CD4-positive, alpha-beta T cell treated with Interleukin-6 at 100 ng/mL for 8 hours (primary cell): ENCODE measurements at places on chromosomes 11 and 22.

- DNase-seq, result no peak
Observed at GRCh38 chr11:23856654-23857053, 640.2 kb upstream of the LUZP2 start.

GRCh38 chr11:31969359-31969702 lies 121.5 kb upstream of the RCN1 start:
- DNase-seq, result no peak

GRCh38 chr11:79237703-79238102 lies 203.1 kb downstream of the TENM4 start:
- no peak for DNase-seq

DNA sequence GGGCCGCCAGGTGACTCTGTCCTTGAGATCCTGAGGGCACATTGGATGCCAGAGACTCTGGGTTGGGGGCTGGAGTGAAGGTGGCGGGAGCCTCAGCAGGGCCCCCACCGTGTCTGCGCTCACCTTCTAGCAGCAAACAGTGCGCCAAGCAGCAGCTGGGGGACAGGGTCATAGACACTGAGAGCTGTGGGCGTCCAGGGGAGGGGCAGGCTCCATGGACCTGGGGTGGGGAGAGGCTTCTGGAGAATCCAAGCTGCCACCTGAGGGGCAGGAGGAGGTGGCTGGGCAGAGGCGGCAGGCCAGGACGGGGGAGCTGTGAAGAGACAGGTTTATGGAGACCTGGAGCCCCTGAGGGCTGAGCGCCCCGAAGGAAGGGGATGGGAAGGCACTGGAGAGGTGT lies 8.0 kb downstream of the PHRF1 start:
- DNase-seq, result no peak

- DNase-seq, result no peak
Observed at GRCh38 chr11:3359092-3359824, 19.7 kb downstream of the ZNF195 start.

- no peak for DNase-seq
Observed at GRCh38 chr11:134393638-134394037, 18.4 kb downstream of the B3GAT1 start.

- no peak for DNase-seq
Observed at GRCh38 chr11:11312738-11313137, 40.3 kb downstream of the CSNK2A3 start.

DNA sequence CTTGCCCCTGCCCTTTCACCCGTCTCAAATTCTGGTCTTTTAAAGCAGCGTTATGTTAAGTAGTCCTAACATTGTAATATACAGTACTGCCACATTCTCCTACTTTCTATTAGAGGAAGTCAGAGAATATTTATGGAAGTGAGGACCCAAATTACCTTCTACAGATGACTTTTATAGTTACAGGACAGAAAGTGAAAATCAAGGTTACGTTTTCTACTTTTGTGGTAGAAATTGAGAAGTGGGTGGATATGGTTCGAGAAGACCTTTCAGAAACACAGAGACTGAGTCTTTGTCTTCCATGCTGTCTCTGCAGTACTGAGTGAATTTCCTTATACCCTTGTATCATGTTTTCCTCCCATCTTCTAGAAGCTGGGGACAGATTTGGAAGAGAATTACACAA lies 17.1 kb downstream of the SC5D start:
- DNase-seq, result no peak

GRCh38 chr11:19711911-19712280 lies 741 bp upstream of the NAV2 start:
- no peak for DNase-seq

DNA sequence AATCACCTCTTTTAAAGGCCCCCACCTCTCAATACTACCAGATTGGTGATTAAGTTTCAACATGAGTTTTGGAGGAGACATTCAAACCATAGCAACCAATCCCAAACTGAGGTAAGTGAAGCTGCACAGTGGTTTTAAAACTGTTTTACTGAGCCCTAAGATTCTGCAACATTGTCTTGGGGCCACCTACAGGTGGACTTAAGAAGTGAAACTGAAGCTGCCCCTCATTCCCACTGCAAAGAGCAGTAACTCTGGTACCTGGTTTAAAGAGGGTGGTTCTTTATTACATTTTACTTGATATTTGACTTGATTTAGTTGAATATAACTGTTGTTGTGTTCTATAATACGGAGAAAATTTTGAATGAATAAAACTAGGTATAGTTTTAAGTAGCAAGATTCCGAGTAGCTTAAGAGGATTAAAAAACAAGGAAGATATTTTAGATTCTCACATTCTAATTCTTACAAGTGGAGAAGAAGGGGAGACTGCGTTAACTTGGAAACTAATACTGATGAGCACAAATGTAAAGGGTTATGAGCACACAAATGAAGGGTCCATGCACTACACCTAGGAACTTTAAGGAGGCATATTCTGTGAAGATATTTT lies 26.7 kb downstream of the SYT9 start:
- DNase-seq, result no peak

- DNase-seq, result peak; percentile 39
Observed at GRCh38 chr22:29625090-29625825, 21.8 kb downstream of the NF2 start.

GRCh38 chr22:46460857-46461256 lies 76.6 kb downstream of the CELSR1 start:
- no peak for DNase-seq

DNA sequence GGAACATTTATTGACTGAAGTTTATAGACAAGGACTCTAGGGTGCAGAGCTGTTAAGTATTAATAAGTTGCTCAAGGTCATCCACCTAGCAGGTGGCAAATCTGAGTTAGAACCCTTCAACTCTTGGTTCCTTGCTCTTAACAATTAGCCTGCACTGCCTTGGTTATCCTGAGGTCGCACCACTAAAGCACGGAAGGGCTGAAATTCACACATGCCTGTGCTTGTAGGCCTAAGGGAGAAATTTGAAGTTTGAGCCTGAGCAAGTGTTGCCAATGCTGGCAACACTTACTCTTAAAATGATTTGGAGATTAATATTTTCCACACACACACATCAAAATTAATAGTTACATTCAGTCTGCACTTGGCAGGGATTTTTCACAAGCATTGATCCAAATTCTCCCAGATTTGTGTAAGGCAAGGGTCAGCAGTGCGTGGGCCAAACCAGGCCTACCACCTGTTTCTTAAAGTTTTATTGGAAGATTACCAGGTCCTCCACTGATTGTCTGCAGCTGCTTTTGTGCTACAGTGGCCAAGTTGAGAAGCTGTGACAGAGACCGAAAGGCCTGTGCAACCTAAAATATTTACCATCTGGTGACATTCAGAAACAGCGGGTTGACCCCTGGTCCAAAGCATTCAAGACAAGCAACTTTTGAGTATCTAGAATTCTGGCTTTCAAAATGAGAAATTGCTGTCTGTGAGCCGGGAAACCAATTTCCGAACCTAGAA lies 16.3 kb downstream of the APOL5 start:
- no peak for DNase-seq

DNA sequence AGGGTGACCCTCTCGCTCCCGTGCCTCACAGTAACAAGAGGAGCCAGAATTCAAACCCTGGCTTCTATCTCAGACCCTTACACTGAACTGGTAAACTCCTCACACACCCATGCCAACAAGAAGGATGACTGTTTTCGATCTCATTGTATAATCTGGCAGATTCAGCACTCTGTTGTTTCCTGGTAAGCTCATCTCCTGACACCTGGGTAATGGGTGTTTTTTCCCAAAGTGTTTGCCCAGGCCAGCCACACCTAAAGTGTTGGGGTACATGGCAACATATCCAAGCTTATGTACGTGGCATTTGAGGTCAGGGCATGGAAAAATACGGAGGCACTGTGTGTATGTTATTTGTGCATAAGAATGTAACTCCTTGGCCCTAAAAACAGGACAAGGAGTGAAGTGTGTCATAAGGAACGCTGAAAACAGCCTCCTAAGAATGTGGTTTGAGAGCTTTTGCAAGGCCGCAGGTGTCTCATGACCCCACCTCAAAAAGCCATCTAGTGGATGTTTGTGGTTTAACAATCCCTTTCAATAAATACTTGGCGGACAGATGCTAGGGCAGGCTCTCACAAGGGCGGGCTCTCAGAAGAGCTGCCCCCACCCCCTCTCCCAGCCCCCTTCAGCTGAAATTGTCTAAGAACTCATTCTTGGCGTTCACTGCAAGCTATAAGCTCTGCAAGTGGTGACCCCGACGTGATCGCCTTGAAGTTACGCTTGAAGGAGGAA lies at the start of gene MS4A15:
MS4A15 (plus strand) TSS at position 561 of the 726 bp plus-strand sequence. CDS start 6,867 bp downstream, outside the sequence.
- no peak for DNase-seq

DNA sequence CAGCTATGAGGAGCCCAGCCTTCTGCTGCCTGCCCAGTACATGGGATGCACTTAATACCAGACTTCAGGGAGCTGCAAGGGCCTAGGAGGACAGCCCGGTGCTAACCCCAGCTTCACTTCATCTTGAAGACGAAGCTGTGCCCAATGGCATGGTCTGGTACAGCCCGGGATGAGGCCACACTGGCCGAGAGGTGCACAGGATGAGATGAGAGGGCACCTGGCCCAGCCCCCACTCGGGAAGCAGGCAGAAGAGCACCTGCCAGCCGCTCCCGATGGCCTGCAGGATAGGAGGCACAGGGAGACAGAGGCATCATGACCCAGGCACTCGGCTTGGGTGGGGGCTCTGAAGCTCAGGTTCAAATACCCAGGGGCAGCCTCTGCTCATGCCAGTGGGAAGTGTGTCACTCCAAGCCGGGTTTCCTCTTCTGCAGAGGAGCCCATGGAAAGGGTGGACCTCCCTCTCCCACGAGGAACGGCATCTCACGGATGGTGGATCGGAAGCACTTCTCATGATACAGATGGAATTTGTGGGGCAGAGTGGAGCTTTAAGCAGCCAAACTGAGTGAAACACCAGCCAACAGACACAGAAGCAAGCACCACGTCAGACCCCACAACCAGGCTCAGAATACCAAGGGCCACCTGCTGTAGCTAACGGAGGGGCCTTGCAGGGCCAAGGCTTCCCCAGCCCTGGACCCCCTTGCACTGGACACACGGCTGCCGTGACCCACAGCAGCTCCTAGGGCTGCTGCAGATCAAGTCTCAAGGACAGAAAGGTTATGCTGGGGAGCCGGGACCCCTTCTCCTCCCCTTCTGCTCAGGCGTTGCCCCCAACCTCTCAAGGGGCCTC lies 875.2 kb downstream of the BRD1 start:
- DNase-seq, result no peak
